Activated T-helper 1 cell treated with anti-CD3 and anti-CD28 coated beads, Interleukin-2, amount 50 U/mL, for 16 hours (primary cell): ENCODE measurements at places on chromosomes 3 and 15.

- no peak for DNase-seq
These were observed 18.1 kb downstream of the MB21D2 start for GRCh38 chr3:192899540-192899982.

DNA sequence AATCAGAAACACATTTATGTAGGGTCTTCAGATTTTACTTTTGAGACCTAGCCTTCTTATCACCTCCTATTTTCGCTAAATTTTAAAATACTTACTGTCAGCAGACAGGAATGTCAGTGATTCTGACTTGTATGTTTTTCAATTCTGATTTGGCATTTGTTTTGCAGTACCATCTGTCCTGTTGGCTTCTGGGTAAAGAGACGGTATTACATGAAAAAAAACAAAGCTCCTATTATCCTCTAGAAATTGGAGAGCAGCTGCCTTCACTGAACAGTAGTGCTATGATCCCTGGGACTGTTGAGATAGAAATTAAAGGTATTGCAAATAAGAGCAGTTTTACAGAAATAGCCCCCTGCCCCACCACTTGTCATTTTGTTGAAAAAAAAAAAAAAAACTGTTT, 8.4 kb downstream of the ARMC8 start:
- DNase-seq = no peak

DNA sequence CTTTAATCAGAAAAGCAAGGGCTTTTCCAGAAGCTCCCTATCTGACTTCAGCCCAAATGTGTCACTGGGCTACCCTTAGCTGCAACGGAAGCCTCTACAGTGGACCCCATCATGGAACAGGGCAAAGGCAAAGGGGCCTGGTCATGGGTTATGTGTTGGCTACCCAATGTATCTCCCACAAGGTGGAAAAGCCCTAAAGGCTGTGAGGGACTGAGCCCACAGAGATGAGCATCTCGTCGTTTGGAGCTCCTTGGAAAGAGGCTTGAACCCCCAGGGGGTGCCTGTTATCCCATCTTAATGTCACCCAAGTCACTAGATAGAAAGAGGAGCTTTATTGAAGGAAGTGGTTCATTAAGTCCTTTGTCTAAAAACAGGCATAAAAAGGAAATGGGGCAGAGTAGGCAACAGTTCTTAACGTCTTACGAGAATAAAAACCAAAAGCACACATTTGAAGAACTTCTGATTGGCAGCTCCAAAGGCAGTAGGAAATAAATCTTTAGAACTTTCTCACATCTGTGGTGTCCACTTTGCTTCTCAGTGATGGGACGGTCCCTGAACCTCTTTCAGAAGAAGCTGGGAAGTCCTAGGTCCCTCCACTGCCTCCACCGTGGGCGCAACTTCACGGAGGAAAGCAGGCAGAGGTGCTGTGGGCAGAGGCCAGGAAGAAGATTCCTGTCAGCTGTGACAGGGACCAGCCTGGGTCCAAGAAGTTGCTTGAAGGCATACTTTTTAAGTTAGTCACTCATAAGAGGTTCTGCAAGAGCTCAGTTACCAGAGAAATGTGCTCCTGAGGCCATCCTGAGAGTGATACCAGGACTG, 93.7 kb downstream of the MYLK start:
- DNase-seq = no peak

DNA sequence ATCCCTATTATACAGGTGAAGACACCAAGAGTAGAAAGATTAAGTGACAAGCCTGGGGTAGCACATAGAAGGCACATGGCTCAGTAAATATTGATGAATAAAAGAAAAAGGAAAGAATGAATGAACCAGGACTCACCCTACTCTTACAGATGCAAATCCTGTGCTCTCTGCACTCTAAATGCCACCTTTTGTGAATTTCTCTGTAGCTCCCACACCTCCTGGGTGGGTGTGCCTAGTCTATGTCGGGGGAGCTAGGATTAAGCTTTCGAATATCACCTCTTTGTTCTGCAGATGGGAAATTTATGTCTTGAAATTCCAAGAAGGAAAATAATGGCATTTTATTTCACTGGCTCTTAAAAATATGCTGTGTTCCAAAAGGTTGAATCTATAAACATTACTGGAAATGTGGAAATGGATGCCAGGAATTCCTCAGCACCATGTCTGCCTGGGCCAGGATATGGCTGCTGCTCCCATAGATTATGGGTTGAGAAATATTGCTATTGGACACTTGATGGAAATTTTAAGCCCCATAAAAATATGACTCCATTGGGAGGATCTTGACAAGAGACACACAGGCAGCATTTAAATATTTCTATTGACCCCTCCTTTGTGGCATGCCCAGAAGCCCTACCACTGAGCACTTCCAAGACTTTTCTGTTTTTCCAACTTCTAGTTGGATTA, 43.3 kb downstream of the CCNB2 start:
- DNase-seq = no peak

DNA sequence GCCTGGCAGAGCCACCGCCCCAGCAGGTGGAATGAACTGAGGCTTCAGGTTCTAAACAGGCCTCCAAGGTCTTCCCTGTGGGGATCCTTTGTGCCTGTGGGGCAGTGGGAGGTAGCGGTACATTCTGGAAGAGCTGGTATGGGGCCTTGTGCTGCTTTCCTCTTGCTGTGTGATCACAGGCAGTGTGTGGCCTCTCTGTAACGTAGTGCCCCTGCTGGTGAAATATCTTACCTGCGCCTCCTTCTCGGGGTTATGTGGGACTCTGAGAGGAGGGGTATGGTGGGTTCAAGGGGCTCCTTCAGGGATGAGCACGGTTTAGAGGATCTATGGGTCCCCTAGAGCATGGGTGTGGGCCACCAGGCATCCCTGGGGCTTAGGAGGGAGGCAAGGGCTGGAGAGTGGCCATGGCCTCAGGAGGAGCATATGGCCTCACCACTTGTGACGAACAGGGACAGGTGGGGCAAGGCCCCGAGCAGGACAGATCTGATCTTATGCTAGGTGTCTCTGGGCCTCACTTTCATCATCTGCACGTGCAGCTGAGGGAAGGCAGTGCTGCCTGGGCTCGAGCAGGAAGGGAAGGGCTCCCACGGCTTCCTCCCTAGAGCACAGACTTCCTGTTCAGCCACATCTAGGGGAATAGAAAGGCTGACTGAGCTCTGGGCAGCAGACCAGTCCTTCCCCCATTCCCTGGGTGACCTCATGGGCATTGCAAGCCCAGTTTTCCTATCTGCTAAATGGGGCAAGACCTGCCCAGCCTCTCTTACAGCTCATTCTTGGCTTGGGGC, 1.9 kb upstream of the ALS2CL start:
- DNase-seq = no peak
